ENCODE measurements at places on chromosomes 4 and X.

DNA sequence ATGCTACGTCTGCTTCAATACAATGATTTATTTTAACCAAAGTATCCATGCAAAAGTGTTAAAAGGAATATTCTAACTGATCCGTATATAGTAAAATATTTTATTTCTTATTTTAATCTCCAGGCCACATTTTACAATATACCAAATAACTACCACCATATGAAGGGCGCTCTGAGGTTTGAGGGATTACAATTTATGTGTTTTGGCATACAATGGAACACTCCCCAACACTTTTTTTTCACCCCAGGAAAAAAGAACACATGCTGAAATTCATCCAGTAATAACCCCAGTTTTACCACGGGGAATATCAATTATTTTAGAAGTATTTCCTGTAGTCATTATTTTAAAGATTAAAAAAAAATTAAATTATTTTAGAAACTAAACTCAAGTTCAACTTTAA, 65.4 kb downstream of the APBB2 start:
- DNase-seq: no peak

- DNase-seq: no peak
Measured at GRCh38 chrX:102063445-102064074, 61.9 kb upstream of the TCEAL2 start.

DNA sequence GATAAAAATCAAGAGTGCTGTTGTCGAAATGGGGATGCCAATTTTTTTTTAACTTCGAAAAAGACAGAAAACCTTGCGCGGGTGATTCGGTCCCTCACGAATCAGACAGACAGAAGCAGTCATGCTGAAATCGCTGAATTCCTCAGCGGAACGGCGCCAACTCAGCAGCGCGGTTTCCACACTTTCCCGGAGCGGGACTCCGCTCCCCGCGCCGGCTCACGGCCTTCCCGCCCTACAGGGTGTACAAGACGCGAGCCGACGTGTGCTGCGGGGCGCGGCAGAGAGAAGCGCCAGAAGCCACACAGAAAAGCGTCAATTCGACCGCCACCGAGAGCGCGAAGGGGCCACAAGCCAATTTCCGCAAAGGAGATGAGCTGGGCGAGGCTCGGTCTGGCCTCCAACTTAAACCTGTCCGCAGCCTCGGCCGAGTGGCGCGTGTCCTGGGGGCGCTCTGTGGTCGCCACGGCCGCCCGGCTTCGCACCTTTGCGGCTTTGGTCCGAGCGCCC, 1.3 kb downstream of the NEXMIF start:
- peak; percentile 6 for DNase-seq

GRCh38 chrX:80331285-80331684, 89.0 kb upstream of the TENT5D start:
- DNase-seq: no peak

GRCh38 chr4:73740353-73740778, at the start of gene CXCL8:
Gene CXCL8, plus strand, starts transcription at chr4:73740569. Its CDS starts 90 bp downstream, at chr4:73740659.
- DNase-seq: no peak

GRCh38 chrX:118329175-118329574, 16.7 kb upstream of the WDR44 start:
- DNase-seq: no peak

DNA sequence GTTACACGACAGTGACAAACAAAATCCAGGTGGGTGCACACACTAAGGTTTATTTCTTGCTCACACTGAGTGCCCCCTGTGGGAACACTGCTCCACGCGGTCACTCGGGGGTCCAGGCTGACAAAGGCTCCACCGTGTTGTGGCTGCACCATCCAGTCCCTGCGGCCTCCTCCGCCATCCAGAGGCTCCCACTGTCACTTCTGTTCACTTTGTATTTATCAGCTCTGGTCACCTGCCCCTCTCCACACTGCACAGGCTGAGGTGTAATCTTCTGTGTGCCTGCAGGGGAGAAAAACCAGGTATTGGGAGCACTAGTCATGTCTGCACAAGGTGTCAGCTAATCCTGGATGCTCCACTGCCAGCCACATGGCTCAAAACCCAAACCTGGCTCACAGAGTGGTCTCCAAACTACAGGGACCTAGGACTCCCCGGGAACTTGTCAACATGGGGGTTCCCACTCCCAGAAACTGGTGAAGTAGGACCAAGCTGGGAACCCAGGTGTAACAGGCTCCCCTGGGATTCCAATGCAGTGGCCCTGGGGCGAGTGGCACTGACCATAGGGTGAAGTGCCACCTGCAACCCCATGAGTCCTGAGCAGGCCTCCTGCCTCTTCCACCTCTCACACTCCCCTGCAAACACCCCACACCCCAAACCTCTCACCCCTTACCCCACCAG, 25.5 kb downstream of the HMX1 start:
- DNase-seq: no peak

DNA sequence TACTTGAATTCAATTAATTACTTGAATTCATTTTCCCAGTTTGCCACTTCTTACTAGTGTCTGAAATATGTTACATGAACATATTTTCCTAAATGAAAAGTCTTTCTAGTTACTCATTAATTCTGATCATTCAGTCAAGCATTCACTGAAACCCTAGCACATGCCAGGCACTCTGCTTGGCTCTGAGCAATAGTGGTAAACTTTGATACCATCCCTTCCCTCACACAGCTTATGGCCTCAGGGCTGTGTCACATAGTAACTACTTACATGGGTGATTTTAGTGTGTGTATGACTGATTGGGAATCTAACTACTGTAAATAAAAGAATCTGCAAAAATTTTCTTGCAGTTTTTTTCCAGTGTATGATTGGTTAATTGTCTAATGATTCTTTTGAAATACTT, 32.7 kb downstream of the METAP1 start:
- DNase-seq: no peak

- no peak for DNase-seq
Measured at GRCh38 chrX:47200385-47201150, 6.9 kb downstream of the UBA1 start.

- no peak for DNase-seq
Measured at GRCh38 chrX:2664502-2664901, 26.6 kb upstream of the CD99 start.

DNA sequence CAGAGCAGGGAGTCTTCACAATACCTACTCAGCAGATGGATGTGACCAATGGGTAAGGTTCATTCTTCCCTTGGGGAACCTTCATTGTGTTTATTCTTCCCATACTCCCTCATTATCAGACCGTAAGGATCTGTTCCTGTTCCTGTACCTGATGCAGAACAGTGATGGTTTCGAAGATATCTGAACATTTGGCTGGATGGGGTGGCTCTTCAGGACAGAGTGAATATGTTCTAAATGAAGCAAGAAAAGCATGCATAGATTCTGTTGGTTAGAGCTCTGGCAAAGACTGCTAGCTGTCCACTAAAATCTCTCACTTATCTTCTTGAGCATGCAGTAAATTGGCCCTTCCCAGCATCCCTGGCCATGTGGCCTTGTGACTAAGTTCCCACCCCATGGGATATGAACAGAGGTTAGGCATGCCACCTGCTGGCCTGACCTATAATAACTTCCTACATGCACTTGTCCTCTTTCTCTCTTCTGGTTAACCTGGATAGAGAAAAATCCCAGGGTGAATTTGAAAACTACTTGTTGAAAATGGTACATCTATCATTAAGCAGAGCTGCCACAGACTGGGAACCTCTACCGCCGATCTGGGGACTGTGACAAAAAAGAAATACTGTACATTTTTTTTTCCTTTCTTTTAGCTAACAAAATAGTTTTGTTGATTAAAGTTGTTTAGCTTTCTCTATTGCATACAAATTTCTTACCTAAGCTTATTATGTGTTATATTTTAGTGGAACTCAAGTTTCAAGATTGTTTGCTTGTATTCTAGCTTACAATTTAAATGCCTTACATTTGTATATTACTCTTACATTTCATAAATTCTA, 60.0 kb upstream of the BANK1 start:
- no peak for DNase-seq

DNA sequence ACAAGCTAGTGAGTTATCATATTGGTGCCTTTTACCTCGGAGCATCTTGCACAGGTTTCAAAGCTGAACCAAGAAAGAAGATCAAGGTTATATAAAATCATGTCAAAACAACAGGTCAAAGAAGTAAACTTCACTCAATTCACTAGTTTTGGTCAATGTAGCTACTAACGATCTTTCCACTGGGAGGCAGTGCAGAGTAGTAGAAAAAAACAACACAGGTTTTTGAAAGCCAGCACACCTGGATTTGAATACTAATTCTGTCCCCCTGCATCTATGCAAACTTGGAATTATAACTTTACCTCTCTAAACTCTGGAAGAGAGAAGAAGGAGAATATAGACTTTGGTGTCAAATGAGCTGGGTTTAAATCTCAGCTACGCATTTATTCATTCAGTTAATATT, 266.1 kb downstream of the GRIA3 start:
- DNase-seq: no peak

- DNase-seq: no peak
Measured at GRCh38 chr4:137029026-137029425, 503.3 kb downstream of the PCDH18 start.

- DNase-seq: no peak
Measured at GRCh38 chr4:143280861-143281260, 55.8 kb upstream of the GAB1 start.

- no peak for DNase-seq
Measured at GRCh38 chrX:52420824-52421443, 52.1 kb downstream of the XAGE2 start.

- no peak for DNase-seq
Measured at GRCh38 chr4:11847167-11847566, 418.5 kb upstream of the HS3ST1 start.

- DNase-seq: no peak
Measured at GRCh38 chr4:38194047-38194602, 233.9 kb downstream of the PTTG2 start.

DNA sequence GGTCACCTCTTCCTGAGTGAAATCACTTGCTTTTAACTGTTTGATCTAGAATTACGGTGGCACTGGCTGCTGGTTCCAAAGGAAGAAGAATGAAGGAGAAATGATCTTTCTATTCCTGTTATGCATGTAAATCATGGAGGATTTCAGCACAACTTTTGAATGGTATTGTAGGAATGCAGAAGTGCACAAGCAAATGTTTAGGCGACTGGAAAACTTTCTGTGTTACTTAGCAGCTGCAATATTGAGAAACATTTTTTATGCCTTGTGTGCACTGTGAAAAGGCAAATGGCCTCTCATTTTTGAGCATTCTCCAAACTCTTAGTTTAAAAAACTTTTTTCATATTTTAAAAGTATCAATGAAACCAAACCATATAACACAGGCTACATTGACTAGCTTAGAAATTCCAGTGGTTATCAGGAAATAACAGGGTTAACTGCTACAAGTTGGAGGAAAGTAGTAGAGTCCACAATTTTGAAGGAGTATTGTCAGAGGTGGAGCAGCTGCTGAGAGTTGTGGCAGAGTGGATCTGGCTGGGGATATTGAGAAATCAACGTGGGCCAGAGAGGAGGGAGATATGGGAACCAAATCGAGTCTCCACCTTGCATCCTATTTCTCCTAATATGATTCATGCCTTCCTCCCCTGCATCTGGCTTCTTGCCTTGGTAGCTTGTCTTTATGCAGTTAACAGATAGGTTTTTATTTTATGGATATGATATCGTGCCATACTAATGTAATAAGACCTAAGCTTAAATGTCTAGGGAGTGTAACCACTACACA, 32.0 kb upstream of the FHL1 start:
- DNase-seq: no peak

DNA sequence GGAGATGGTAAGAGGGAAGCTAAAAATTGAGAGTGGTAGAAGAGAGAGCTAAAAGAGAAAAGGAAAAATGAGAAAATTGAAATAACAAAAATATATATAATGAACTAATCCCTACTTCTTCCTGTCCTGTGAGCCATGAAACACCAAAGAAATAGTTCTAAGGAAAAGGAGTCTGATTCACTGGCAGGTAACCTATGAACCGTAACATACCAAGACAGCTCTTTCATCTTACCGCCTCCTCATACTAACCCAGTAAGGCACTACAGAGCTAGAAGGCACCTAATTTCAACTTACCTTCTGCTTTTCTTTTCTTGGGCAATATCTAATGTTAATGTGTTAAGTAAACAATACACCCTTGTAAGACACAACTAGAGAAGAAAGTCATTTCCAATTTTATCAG, 297.7 kb upstream of the DIAPH2 start:
- DNase-seq: no peak

- no peak for DNase-seq
Measured at GRCh38 chr4:185710487-185710995, 101.5 kb downstream of the SORBS2 start.

GRCh38 chr4:24589448-24589847, 5.1 kb upstream of the DHX15 start:
- DNase-seq: no peak

DNA sequence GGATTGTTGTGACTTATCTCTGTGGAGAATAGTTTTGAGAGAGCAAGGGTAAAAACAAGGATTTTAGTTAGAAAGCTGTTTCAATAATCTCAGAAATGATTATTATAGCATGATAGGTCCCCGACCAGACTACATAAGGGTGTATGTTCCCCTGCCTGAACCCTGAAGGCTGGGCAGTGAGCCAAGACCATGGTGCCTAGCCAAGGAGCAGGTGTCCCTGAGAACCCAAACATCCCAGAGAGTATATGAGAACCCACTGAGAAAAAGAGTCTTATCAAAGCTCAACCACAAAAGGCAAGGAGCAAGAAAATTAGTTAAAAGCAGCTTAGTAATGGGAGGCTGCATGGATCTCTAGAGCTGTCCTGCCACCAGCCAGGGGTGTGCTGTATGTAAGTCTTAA, 94.9 kb upstream of the UNC5C start:
- no peak for DNase-seq

DNA sequence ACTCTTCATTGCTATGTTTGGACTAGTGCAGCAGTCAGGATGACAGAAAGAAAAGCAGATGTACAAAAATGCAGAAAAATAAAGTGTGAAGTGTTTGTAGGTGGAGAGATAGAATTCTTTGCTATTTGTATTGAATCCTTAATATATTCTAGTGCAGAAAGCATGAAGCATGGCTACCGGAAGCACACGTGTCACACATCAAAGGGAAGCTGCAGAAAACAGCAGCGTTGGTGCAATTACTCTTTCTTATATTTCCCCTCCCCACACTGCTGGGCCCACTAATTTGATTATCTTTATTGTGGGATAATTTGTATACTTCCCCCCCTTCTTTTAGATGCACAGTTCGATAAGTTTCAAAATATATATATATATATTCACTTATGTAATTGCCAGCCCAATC, 35.9 kb upstream of the TAPT1 start:
- DNase-seq: no peak

DNA sequence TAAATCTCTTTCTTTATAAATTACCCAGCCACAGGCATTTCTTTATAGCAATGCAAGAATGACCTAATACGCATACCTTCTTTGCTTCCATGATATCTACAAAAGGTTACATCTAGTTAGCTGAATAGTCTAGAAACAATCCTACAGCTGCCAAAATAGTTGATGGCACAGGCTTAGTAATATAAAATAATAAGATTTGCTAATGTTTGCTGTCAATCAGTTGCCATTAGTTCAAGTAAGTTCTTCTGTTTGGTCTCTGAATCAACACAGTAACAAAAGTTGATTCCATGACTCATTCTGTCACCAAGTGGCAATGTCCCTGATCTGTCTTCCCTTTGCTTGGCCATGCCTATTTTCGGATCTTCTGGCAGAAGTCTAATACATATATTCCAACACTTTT, 470.2 kb downstream of the SPRY1 start:
- no peak for DNase-seq

Data from activated gamma-delta T cell (primary cell).